ENCODE measurements at places on chromosomes 2 and 18.
A peak's percentile ranks its signal among the peaks of the same experiment; 100 is the strongest.

DNA sequence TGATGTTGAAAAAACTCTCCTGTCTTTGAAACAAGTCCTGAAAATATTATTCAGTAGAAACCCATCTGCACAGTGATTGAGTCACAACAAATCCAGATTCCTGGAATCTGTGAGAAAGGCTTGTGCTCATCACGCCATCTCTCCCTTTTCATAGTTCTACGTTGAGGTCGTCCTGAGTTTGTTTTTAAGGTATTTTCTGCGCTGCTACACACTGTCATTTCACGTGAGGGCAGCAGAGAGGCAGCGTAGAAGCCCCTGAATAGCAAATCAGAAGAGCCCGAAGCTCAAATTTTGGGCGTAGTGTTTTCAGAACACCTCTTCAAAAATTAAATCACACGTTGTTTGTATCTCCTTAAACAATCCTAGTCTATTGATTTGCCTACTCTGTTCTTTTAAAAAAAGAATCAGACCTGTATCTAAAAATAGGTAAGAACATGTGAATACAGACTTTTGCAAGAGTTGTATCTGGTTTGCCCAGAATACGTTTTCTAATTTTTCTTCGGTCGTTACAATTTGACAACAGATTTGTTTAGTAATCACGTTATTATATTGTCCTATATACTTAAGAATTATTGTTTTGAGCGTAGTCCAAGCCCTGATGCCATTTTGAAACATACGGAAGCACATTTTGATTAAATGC is 61.6 kb upstream of the SLC38A11 start:
- peak; percentile 73 for DNase-seq

GRCh38 chr2:226782092-226782713 is 17.4 kb downstream of the IRS1 start:
- DNase-seq, result no peak

- DNase-seq, result peak; percentile 48
Measured at GRCh38 chr2:45813003-45813941, 161.8 kb downstream of the PRKCE start.

DNA sequence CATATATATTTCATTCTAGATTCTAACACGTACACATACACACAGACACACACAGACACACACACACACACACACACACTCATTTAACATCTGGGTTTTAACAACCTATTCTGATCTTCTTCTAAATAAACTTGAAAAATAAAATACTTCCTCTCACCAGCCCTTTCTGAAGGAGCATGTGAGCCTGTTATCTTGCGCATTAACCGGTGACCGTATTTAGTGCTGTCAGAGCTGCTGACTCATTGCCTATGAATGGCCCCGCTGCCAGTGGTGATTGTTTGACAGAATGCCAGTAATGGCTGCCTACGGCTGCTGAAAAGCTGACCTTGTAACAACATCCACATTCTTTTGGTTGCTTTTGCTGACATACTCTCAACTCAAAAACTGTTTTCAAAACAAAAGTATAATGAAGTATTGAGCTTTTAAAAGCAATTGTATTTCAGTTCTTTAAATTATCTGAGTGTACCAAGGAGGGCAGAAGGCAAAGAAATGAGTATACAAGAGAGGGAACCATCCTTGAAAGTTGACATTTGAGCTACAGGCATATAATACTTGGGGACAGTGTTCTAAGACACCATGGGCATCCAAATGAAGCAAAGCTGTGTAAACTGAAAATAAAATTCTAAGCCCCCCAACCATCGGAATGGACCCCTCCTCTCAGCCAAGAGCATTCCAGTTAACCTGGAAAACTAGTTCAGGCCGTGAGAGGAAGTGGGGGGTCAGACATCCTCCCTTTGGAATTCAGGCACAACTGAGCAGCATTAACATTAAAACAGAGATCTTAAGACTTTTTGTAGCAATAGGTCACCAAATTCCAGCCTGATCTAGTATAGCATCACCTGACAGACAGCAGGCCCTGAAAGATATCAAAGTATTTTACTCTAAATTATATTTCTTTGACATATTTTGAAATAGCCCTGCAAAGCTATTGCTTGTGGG is 50.2 kb upstream of the DTNA start:
- DNase-seq, result peak; percentile 90

DNA sequence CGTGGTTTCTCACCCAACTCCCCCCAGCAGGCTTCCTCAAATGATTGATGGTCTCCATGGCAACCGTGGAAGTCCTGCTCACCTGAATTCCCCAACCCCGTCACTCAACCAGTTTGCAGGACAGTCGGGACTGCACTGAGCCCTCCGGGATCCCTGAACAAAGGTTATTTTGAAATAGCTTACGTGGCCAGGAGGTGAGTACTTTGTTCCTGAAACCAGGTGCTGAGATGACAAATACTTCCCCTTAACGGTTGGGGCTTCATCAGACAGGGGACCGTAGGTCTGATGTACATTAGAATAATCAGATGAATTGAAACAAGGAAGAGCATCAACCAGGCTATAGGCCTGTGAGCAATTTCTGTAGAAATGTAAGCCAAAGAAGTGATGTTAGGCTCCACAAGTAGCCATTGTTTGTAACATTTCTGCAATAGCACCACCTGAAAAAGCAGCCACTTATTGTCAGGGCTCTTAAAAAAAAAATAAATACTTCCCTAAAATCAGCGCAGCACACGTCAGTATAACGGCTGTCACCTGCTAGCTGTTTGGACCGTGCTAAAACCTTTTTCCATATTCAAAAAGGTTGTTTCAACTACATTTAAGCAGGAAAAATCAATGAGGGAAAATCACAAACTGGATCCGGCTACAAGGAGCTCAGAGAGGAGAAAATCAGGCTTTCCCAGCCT is 206.4 kb upstream of the ID2 start:
- DNase-seq, result no peak

DNA sequence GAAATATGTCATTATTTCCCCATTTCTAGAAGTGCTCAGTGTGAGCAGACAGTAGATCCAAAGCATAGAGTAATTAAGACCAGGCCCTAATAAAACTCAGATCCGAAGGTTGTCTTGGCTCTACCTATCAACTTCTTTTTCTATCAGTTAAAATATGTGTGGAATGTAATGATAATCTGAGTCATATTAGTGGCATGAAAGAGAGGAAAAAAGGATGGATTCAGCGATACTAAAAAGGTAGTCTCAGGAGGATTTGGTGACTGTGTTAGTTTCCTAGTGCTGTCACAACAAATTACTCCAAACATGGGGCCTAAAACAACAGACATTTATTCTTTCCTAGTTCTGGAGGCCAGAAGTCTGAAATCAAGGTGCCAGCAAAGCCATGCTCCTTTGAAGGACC is 103.7 kb upstream of the NABP1 start:
- peak; percentile 41 for DNase-seq

DNA sequence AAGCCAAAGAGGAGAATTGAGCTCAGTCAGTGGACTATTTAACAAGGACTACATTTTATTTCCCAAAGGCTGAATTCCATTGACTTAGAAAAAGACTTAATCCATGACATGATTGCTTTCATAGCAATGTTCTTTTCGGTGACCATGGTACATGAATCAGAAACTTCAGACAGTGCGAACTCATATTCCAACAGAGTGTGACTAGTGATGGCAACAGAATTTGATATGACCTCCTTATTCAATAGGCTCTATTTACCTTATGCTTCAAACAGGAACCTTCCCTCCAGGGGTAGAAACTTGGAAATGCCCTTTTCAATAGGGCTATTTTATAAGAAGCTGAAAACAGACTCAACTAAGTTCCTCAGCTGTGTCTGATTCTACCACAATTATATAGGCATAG is 191.9 kb downstream of the RND3 start:
- DNase-seq, result no peak

DNA sequence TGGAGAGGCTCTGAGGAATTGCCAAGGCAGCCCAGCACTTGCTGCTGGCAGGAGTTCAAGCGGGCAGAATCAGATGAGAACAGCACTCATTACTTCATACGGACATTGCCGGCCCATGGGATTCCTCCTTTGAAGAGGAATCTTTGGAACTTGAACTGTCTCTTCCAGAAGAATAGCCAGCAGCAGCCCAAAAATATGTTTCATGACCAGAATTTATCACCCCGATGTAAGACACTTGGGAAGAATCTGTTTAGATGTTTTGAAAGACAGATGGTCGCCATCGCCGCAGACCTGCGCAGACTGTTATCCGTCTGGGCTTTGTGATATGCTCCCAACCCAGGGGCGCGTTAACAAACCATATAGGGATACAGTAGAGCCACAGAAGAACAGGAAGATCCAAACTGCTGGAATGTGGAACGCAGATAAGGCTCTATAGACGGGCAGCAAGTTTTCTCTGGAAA is 3.7 kb upstream of the ADI1 start:
- no peak for DNase-seq

- DNase-seq, result no peak
Measured at GRCh38 chr2:4357121-4357520, 653.7 kb downstream of the DCDC2C start.

- no peak for DNase-seq
Measured at GRCh38 chr2:28401411-28401810, 8.8 kb downstream of the FOSL2 start.

DNA sequence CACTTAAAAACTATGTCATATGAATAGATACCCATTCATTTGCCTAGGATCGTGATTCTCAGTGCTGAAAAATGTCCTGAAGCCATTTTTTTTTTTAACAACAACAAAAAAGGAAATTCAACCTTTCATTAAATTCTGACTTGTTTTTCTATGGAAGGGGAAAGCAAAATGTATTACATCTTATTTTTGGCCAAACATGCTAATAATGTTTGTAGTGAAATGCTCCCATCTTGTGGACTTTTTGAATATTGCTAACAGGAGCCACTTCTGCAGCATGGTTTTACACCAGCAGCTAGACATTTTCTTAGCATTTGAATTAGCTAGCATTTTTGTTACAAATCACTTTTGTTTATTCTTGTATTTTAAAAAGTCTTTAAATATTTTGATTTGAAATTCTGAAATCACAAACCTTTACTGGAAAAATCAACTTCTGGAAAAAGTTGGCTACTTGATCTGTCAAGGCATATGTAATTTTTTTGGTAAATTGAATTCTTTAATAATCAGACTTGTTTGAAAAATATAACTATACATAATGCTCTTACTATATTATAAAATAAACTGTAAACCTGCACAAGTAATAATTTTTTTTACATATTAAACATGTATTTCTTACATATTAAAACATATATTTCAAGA is 75.8 kb downstream of the KIDINS220 start:
- DNase-seq, result peak; percentile 50

GRCh38 chr18:12741351-12741750 is 38.5 kb downstream of the PSMG2 start:
- no peak for DNase-seq

DNA sequence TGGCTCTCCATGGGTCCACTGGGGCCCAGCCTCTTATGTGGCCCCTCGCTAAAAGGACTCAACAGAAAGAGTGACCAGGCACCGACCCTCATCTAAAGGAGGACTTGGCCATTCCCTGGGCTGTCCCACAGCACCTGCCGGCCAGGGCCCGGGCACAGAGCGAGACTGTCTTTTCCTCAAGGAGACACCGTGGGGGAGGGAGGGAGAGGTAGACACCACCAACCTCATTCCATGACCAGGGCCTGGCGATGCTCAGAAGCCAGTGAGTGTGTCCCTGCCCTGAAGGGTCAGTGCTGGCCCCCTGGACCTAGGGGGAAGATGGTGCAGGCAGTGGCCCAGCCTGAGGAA is 39.8 kb upstream of the ALPP start:
- no peak for DNase-seq

DNA sequence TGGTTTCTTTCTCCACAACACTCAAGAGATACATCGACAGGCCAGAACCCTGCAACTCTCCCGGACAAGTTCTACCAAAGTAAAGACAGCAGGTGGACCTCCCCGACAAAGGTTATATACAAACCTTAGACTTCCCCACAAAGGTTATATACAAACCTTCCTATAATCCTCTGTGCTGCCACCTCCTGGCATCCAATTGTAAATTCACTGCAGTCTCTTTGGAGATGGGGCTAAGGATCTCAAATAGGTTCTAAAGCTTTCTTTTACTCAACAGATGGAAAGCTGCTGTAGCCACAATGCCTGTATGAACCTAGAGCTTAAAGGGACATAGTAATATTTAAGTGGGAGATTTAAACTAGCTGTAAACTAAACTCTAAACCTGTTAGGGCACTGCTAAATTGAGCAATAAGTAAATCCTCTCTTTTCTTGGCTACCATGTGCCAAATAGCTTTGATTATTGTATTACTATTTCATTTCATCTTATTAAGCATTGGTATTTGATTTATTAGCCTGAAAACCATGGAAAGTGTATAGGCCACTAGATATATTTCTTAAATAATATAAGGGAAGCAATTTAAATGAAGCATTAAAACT is 9.8 kb upstream of the MREG start:
- peak; percentile 61 for DNase-seq

GRCh38 chr18:21998486-21998885 is 170.9 kb upstream of the GATA6 start:
- no peak for DNase-seq

- DNase-seq, result no peak
Measured at GRCh38 chr2:16395601-16396000, 270.0 kb downstream of the CYRIA start.

- DNase-seq, result no peak
Measured at GRCh38 chr2:40550085-40550484, 98.2 kb upstream of the SLC8A1 start.

- no peak for DNase-seq
Measured at GRCh38 chr2:110791435-110791834, 59.1 kb downstream of the ACOXL start.

DNA sequence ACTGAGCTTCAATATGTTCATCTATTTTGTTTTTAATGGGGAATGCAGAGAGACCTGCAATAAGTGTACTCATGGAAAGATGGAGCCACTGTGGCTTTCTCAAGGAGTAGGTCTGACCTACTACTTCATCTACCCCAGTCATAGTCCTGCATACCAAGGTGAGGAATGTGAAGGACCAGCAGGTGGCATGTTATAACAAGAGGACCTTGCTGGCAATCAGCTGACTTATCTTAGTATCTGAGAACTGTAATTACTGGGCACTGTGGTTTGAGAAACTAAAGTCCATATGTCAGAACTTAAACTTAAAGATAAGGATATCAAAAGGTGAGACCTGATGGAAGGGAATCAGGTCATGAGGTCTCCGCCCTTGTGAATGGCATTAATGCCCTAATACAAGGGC is 1104.2 kb downstream of the BCL11A start:
- no peak for DNase-seq

DNA sequence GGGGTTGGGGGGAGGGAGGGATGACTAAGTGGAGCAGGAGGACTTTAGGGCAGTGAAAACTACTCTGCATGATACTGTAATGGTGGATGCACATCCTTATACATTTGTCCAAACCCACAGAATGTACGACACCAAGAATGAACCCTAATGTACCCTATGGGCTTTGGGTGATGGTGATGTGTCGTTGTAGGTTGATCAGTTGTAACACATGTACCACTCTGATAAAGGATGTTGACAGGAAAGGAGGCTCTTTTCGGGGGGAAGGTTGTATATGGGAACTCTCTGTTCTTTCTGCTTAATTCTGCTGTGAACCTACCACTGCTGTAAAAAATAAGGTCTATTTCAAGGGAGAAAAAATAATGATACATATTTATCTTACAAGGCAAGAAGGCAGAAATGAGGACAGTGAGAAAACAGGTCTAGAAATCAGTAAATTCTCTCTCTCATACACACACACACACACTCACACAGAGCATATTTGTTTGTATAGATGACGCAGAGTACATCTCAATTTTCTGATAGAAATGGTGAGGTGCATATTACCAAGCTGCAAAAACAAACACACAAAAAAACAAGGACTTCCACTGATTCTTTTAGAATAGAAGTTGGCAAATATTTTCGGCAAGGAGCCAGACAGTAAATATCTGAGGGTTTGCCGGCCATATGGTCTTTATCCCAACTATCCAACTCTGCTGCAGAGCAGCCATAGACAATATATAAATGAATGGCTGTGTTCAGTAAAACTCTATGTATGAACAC is 20.2 kb downstream of the FAM124B start:
- no peak for DNase-seq
